ENCODE measurements at places on chromosomes 4 and X. TPM values are rescaled to one million over a fixed set of nuclear protein-coding genes. Genes with fewer than 3 reads are reported as not detected.

Gene SULT1E1
- not detected for total RNA-seq

Gene STK26
- total RNA-seq = 9.9 TPM

Gene CXCL10
- total RNA-seq = 0.08 TPM

Gene PDZD4
- 3.6 TPM for total RNA-seq

Gene MAGED4
- total RNA-seq = 6.3 TPM

Gene SERPINA7
- total RNA-seq = not detected

Gene MSL3
- total RNA-seq = 21.7 TPM

Gene DUSP21
- total RNA-seq = not detected

Gene FGFBP2
- total RNA-seq = 0.15 TPM

Gene DLG3
- 2.9 TPM for total RNA-seq

Gene RGN
- total RNA-seq = not detected

Gene DCAF12L1
- total RNA-seq = not detected

Gene SFRP2
- not detected for total RNA-seq

Gene MND1
- 12.1 TPM for total RNA-seq

Gene SMS
- 203 TPM for total RNA-seq

Gene SPARCL1
- not detected for total RNA-seq

Gene SMIM20
- total RNA-seq = 30.6 TPM

Gene PHOX2B
- 0.02 TPM for total RNA-seq

Gene GAGE12H
- not detected for total RNA-seq

Gene RIPPLY1
- total RNA-seq = not detected

Gene ARMCX4
- 1.1 TPM for total RNA-seq

Gene ARHGAP10
- 14.5 TPM for total RNA-seq

Gene MAGEB16
- not detected for total RNA-seq

Gene PDLIM3
- total RNA-seq = not detected

Gene ATP10D
- 2.7 TPM for total RNA-seq
